ENCODE measurements at places on chromosomes 4 and X.

GRCh38 chr4:73761856-73762255 lies 21.5 kb downstream of the CXCL8 start:
- no peak for DNase-seq

GRCh38 chr4:180491210-180491609 lies 1752.0 kb upstream of the TENM3 start:
- no peak for DNase-seq

DNA sequence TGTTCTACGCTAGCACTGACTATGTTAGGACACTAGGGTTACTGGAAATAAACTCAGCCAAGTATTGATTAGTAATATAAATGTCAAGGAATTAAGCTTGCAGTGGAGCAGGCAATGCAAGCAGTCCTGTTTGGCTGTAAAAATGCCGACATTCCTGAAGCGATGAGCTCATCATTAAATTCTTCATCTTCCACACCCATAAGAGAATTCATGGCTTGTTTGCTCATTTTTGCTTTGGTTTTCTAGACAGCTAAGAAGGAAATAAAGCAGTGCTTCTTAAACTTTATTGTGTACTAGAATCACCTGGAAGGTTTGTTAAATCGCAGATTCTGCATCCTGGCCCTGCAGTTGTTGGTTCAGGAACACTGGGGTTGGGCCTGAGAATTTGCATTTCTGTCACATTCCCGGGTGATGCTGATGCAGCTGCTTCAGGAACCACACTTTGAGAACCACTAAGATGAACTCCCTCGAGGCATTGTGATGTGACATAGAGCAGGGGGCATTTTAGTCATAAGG lies 17.8 kb downstream of the ANXA3 start:
- DNase-seq, result no peak

DNA sequence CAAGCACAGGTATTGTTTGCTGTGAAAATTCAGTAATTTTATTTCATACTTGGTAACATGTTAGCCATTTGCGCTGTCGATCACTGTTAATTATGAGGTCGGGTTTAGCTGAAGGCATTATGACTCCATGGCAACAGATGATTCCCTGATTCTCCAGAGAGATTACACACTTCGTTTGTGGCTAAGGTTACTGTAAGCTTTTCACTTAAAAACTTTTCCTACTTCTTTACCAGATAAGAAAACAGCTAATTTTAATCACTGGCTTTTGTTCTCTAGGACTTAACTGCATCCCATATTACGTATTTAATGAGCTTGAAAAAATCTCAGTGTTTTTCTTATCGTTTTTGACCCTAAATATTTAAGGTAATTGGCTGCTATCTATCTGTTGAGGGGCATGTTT lies 2.1 kb downstream of the GSTCD start:
- no peak for DNase-seq

- no peak for DNase-seq
These were observed 29.0 kb downstream of the DDX60L start for GRCh38 chr4:168451331-168451730.

GRCh38 chr4:182062936-182063335 lies 180.3 kb upstream of the TENM3 start:
- DNase-seq, result no peak

GRCh38 chr4:88230969-88231771 lies 53.2 kb downstream of the PPM1K start:
- DNase-seq, result no peak

- no peak for DNase-seq
These were observed 118.8 kb downstream of the GABRA2 start for GRCh38 chr4:46270986-46271596.

GRCh38 chr4:77595364-77595973 lies 10.2 kb upstream of the CXCL13 start:
- no peak for DNase-seq

DNA sequence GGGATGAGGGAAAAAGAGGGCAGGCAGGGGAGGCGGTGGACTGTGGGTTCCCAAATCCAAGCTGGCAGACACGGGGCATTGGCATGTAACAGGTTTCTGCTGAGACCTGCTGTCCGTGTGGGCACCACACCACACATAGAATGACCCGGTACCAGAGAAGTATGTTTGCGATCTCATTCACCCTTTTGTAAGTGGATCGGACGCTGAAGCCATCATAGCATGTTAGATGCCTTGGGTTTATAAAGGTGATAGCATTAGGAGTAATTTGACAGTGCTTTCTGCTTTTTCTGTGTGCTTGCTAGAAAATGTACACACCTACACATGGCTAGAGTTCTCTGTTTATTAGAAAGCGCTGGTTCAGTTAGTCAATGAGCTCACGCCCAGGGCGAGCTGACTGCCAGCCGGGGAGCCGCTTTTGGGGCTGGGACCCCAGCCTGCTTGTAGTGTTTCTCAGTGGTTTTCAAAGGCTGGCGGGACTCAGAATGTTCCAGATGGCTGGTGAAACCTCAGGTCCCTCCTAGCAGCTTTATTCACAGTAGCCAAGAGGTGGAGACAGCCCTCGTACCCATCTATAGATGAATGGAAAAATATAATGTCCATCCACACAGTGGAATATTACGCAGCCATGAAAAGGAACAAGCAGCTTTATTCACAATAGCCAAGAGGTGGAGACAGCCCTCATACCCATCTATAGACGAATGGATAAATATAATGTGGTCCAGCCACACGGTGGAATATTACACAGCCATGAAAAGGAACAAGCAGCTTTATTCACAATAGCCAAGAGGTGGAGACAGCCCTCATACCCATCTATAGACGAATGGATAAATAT lies 579 bp downstream of the IL3RA start:
- DNase-seq, result no peak

GRCh38 chrX:100194082-100194775 lies 215.8 kb downstream of the PCDH19 start:
- no peak for DNase-seq

DNA sequence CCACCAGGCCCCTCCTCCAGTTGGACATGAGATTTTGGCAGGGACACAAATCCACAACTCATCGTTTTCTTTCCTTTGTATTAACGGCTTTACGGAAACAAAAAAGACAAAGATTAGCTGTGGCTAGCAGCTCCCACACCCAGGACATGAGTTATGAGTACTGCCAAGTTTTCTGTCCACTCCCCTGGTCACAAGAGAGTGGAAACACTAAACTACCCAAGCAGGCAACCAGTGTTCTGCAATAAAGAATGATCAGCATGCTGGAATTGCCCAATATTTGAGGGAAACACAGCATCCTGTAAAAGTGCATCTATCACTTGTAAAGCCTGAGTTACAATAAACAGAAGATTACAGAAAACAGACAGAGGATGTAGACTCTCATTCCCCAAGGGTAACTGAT lies 358.4 kb downstream of the NLGN4X start:
- no peak for DNase-seq

GRCh38 chr4:107826421-107826980 lies 1.8 kb downstream of the SGMS2 start:
- no peak for DNase-seq

DNA sequence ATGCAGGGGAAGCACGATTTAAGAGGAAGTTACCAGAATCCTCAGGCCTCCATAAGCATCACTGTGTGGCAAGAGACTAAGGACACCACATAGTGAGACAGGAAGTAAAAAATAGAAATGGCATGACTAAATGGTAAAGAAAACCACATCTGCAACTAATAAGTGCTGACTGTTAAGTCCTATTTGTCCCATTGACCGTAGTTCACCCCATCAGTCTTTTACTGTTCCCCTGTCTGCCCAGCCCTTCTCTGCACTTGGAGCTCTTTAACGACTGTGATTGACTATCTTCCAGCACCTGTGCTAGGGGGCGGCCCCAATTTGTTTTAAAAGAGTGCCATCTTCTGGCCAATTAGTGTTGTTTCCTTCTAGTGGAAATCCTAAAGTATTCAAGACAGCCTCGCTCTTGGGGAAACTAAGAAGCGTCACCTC lies 94.2 kb downstream of the MAOA start:
- no peak for DNase-seq

DNA sequence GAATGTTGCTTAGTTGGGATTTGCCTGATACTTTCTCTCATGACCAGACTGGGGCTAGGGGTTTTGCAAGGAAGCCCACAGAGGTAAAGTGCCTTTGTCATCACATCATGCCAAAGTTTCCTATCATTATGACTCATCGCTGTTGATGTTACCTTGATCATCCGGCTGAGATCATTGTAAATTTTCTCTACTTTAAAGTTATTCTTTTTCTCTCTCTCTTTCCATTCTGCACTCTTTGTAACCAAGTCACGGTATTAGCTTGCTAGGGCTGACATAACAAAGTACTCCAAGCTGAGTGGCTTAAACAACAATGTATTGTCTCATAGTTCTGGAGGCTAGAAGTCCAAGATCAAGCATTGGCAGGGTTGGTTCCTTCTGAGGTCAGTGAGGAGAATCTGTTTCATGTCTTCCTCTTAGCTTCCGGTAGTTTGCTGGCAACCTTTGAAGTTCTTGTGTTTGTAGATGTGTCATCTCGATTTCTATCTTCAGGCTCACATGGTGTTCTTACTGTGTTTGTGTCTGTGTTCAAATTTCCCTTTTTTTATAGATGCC lies 113.0 kb downstream of the DTHD1 start:
- DNase-seq, result no peak

DNA sequence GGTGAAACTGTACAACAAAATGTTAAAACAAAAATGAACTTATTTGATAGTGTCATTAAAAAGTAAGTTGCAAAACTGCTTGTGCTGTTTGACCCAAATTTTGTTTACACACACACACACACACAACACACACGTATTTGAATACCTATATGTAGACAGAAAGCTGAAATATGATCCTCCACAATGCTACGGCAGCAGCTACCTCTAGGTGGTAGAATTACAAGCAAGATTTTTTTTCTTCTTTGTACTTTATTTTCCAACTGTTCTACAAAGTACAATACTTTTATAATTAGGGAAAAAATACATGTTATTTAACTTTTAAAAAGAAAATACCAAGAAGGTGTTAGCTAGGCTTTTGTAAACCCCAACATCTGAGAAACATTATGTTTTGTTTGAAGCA lies 1.2 kb downstream of the CYTL1 start:
- no peak for DNase-seq
